Aorta (tissue), 5 donors: ENCODE measurements at places on chromosomes 6 and 20. TPM values are rescaled to one million over a fixed set of nuclear protein-coding genes. Genes with fewer than 3 reads are reported as not detected.

- DNase-seq: no peak
Measured at GRCh38 chr20:8310618-8311017, 178.6 kb downstream of the PLCB1 start.

GRCh38 chr6:169321546-169321945, 67.9 kb upstream of the THBS2 start:
- DNase-seq: no peak

DNA sequence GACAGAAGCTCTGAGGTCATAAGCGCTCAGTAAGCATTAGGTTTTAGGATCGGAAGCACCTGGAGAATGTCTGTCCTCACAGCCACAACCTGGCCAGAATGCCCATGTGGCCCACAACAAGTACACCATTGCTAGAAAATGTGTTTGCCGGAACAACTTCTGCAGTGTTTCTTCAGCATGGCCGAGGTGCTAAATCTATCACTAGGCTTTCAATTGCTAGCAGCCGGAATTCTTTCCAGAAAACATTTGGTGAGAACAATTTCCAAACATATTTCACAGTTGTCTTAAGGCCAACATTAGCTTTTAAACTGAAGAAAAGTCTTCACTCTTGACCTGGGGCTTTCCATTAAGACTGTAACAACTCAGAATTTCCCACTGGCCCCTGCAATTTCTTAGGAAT, 18.2 kb upstream of the ADTRP start:
- DNase-seq: no peak

DNA sequence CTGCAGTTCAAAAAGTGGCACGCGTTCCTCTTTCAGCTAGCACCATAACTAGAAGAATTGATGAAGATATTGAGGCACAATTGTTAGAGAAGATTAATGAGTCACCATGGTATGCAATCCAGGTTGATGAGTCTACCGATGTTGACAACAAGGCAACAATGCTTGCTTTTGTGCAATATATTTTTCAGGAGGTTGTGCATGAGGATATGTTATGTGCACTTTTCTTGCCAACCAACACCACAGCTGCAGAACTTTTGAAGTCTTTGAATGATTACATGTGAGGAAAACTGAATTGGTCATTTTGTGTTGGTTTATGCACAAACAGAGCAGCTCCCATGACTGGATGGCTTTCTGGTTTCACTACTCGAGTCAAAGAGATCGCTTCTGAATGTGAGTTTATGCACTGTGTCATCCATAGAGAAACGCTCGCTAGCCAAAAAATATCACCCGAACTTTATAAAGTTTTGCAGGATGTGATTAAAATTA, 129.3 kb upstream of the SLC24A3 start:
- DNase-seq: no peak

- no peak for DNase-seq
Measured at GRCh38 chr6:127303917-127304316, 37.3 kb downstream of the RNF146 start.

HLA-DQA1 gene
- 9.3 TPM for polyA plus RNA-seq

DNA sequence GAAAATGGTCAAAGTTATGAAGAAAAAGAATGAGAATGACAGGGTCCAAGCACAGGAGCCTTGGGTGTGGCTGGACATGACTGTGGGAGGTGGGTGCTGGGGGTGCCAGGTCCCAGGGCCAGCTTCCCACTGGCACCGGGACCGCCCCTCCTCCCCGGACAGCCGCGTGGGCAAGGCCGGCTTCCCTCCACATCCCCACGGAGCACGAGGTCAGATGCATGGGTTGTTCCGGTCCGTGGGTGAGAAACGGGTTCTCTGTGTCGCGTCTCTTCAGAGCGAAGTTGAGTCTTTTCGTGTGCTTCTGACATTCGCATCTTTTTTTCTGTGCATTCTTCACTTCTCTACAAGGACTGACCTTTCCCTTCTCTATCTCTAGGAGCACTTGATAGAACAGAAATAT, 30.1 kb downstream of the KIF25 start:
- no peak for DNase-seq

PPIL4 gene
- polyA plus RNA-seq: 18.5 TPM

DNA sequence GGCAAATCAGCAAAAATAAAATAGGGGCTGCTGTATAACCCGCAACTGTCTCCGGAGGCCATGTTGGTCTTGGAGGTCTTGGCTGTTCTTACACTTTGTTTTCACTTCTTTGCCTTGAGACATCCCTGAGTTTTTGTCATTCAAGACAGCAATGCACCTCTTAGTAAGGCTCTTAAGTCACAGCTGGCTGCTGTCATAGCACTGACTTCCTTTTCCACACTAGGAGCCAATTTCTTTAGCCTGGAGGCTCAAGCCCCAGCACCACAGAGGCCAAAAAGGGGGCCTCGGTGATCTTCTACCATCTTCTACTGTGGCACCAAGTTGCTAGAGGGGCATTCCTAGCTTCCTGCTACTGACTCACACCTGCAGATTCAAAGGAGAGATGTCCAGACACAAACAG, 536.3 kb downstream of the CDH26 start:
- DNase-seq: no peak

ARMC12 gene
- polyA plus RNA-seq: 0.25 TPM

GRCh38 chr6:37481711-37482605, 17.7 kb downstream of the CCDC167 start:
- no peak for DNase-seq

- DNase-seq: no peak
Measured at GRCh38 chr6:128161263-128161662, 260.4 kb upstream of the THEMIS start.

OR2H2 gene
- polyA plus RNA-seq: not detected

- no peak for DNase-seq
Measured at GRCh38 chr20:41927189-41927588, 309.0 kb upstream of the CHD6 start.

DNA sequence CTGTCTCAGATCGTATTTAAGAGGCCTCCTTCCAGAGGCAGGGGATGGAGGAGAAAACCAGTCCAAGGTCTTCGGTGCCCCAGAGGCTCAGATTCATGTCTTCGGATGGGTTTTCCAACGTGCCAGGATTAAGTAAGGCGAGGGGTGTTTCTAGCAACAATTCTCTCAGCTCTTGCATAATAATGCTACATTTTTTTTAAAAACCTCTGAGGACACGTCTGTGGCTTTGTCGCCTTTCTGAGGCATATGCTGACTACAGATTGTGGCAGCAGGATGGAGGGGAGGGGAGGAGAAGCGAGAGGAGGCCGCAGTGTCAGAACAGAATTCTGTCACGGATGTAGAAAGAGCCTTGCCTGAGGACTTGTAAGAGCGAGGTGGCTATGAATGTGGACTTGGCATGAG, 17.7 kb upstream of the CCDC167 start:
- no peak for DNase-seq

RIPOR3 gene
- polyA plus RNA-seq: 1.1 TPM

EYS gene
- polyA plus RNA-seq: not detected

DNA sequence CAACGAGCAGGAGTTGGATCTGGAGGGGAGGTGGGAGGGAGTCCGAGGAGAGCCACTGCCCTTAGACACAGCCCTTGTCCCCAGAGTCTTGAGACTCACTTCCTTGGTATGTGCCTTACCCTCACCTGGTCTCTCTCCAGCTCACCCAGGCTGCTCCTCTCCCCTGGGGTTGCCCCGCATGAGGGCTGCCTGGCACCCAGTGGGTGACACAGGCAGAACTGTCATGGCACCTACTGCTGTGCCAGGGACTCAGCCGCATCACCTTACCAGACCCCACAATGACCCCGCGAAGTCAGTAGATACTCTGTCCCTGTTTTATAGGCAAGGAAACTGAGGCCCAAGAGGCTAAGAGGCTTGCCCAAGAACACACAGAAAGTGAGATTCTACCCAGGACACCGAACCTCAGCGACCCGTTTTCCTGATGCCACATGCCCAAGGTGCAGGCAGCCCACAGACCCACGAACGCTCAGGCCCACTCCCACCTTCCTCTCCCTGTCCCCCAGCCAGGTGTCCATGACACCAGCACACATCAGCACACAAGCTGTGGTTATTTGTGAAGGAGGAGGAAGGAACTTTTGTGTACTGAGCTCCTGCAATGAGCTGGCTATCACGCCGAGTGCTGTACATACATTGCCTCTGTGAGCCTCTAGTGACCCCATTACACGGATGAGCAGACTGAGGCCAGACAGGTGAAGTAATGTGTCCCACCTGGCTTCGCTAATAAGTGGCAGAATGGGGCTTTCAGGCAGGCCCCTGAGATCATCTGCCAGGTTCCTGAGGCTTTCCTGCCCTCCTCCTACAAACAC, 168.1 kb downstream of the GRM4 start:
- no peak for DNase-seq

TXNDC5 gene
- 62.5 TPM for polyA plus RNA-seq

DNA sequence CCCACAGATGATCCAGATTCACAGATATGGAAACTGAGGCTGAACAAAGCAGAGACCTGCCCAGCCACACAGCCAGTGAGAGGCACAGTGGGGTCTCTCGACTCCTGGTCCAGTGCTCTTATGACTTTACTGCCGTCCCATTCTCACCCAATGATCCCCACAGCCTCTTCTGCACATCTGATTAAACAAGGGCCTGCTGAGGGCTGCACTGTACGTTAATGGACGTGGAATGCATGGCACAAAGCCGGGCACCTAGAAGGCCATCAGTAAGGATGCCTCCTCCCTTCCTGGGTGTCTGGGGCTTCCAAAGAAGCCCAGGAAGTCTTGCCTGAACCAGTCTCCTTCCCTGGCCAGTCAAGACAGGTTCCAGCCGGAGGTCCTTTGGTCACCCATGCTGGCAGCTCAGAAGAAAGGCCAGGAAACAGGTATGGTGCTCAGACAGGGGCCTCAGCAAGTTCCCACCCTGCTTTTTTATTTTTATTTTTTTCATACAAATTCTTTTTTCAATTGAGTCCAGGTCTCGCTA, 3.8 kb downstream of the TFEB start:
- peak; percentile 27 for DNase-seq

DNA sequence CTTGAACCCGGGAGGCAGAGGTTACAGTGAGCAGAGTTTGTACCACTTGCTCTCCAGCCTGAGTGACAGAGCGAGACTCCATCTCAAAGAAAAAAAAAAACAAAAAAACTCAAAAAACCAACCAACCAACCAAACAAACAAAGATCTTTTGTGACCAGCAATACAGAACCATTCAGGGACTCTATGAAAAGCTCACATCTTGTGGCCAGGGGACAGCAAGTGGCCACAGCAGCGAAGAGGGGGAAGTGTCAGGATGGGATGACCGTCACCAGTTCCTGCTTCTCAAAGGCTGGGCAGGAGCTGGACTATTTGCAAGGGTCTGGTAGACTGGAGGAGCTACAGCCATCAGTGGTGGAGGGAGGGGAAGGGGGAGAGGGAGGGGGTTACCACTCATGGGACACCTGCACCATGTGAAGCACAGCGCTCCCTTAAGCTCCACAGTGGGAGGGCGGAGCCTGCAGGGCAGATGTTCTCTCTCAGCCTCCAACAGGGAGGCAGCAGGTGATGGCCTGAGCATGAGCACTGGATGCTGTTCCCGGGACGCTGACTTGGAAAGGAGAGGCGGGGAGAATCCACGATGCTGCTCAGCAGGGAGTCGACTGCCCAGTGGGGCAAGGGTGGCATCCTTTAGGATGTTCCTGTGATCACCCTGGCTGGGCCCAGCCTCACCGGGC, 19.7 kb upstream of the ULBP3 start:
- DNase-seq: no peak

DNA sequence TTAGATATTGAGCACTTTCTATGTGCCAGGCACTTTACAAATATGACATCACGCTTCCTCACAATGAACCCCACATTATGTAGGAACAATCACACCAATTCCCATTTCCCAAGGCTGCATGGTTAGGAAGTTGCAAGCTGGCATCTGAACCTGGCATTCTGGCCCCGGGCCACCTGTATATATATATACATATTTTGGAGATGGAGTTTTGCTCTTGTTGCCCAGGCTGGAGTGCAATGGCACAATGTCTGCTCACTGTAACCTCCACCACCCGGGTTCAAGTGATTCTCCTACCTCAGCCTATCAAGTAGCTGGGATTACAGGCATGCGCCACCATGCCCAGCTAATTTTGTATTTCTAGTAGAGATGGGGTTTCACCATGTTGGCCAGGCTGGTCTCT, 30.4 kb downstream of the SRC start:
- DNase-seq: no peak

DNA sequence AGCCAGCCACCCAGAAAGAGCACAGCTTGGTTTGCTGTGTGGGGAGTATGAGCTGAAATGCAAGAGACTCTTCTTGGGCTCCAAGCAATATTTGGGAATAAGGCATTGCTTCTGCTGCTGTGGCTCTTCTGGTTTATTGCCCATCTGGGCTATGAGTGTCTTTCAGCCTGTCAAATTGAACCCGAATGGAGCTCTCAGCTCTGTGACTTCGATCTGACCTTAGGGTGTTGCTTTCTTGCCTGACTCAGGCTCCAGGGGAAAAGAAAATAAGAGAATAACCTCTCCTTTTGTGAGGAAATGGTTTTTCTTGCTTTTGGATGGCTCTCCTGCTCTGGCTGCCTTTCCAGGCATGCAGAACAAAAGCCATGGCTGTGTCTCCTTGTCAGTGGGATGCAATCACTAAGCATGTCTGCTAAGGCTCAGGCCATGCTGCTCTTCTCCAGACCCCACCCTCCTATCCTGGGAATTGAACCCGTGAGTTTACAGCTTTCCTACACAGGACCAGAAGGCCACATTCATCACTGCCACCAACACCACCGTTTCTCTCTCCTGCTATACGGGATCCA, 169.4 kb upstream of the JAG1 start:
- no peak for DNase-seq

- no peak for DNase-seq
Measured at GRCh38 chr6:148441454-148441911, 98.8 kb downstream of the SASH1 start.

TRIM15 gene
- polyA plus RNA-seq: 7.0 TPM

DNA sequence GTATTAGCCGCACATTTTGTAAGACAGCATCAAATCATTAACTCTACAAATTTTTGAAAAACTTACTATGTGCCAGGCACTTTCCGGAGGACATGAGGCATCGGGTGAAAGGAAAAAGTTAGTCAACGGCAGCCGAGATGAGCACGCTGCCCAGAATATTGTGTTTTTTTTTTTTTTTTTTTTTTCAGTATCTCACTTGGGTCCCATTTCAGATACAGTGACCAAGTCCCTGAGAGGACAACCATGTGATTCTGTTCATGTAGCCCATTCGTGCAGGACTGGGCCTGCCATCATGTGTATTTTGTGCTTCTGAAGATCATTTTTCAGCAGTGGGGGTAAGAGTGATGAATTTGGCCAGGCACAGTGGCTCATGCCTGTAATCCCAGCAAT, 1.3 kb downstream of the SLA2 start:
- DNase-seq: no peak

- DNase-seq: no peak
Measured at GRCh38 chr6:118316796-118317384, 231.2 kb upstream of the PLN start.

- DNase-seq: no peak
Measured at GRCh38 chr6:110043366-110043994, 65.4 kb downstream of the GPR6 start.

ATP9A gene
- polyA plus RNA-seq: 17.4 TPM

GRCh38 chr20:23022849-23023248, 12.3 kb upstream of the SSTR4 start:
- DNase-seq: no peak

GZF1 gene
- polyA plus RNA-seq: 8.5 TPM

TRMT6 gene
- 2.4 TPM for polyA plus RNA-seq

LY6G6F gene
- polyA plus RNA-seq: not detected

- DNase-seq: no peak
Measured at GRCh38 chr6:22530506-22530905, 38.9 kb upstream of the HDGFL1 start.

GRCh38 chr6:26155061-26155930, 68.1 kb downstream of the HFE start:
- no peak for DNase-seq

GRCh38 chr20:52422574-52423336, 231.2 kb upstream of the ZFP64 start:
- DNase-seq: no peak

GRCh38 chr6:97572943-97573342, 289.9 kb upstream of the MMS22L start:
- no peak for DNase-seq
